GM18507 (cell line): ENCODE measurements at places on chromosomes 4 and X.

GRCh38 chrX:40920351-40920750, 164.9 kb upstream of the USP9X start:
- DNase-seq = no peak

GRCh38 chr4:15188605-15189539, 186.6 kb downstream of the CPEB2 start:
- DNase-seq = no peak

GRCh38 chr4:77169481-77169880, 12.5 kb downstream of the CCNG2 start:
- no peak for DNase-seq

- no peak for DNase-seq
Measured at GRCh38 chrX:153460826-153461225, 9.6 kb downstream of the HAUS7 start.

- DNase-seq = no peak
Measured at GRCh38 chr4:126354784-126355183, 1040.0 kb downstream of the FAT4 start.

DNA sequence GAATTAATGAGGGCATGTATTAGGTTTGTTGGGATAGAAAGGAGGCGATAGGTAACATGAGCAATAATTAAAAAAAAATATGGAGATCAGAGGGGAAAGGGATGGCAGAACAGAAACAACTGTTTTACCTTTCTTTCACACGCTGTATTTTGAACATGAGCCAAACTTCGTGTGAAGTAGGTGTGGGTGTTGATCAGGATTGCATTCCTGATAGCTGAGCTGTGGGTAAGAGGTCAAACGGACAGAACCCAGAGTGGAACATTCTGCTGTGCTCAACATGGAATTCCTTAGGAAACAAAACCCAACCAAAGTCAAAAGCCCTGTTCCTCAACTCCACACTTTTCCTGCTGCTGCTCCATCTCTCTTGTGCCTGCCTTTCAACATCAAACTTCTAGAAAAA, 162.5 kb upstream of the CASK start:
- no peak for DNase-seq
